Foreskin keratinocyte (primary cell): ENCODE measurements at places on chromosomes 16 and 17. TPM values are rescaled to one million over a fixed set of nuclear protein-coding genes. Genes with fewer than 3 reads are reported as not detected.

- DNase-seq, result no peak
These were observed 51.8 kb upstream of the JPH3 start for GRCh38 chr16:87550495-87550961.

GRCh38 chr17:38881600-38882191, 11.8 kb downstream of the LASP1 start:
- DNase-seq, result no peak

GRCh38 chr16:53282975-53283946, 151.0 kb upstream of the RBL2 start:
- no peak for DNase-seq

Gene MILR1
- not detected in 2 replicates for polyA plus RNA-seq

Gene C17orf50
- not detected in 2 replicates for polyA plus RNA-seq

Gene BRD7
- polyA plus RNA-seq, result 48.7 and 58.9 TPM in 2 replicates

- no peak for DNase-seq
These were observed 139.1 kb upstream of the FOXF1 start for GRCh38 chr16:86371083-86371803.
